GF-D8 (cell line): ENCODE measurements at places on chromosomes 2 and 18.

DNA sequence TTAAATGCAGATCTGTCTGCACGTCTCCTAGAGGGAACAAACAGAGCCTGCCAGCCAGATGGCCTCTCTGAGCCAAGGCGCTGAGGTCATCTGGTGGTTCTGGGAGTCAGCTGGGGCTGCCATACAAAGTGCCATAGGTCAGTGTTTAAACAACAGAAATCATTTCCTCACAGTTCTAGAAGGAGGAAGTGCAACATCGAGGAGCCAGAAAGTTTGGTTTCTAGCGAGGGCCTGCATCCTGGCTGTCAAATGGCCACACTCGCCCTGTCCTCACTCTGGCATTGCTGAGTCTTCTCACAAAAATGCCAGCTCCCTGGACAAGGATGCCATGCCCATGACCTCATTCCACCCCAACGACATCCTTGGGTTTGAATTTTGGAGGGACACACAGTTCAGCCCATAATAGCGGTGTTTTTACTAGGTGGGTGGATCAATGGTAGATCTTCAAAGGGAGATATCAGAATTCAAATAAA is 59.6 kb downstream of the MYT1L start:
- no peak for DNase-seq

DNA sequence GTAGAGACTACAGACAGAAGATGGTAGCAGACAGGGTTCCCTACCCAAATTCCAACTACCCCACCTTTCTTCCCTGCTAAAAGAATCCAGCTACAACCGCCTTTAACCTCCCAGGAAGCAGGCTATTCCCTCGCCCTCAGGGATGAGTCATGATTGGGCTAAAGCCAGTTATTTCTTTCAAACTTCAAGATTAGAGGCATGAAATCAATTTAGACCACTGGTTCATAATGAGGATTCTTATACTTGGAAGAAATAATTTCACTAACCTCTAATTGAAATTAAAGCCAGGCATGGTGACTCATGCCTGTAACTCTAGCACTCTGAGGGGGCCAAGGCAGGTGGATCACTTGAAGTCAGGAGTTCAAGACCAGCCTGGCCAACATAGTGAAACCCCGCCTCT is 20.0 kb downstream of the TRIP12 start:
- no peak for DNase-seq

- no peak for DNase-seq
These were observed 264.0 kb upstream of the SESTD1 start for GRCh38 chr2:179528576-179529069.

GRCh38 chr2:131085646-131086045 is 7.6 kb downstream of the FAM168B start:
- DNase-seq = no peak

GRCh38 chr2:71826826-71827523 is 320.7 kb downstream of the CYP26B1 start:
- no peak for DNase-seq

GRCh38 chr18:3886575-3887322 is 436.8 kb downstream of the TGIF1 start:
- no peak for DNase-seq

- DNase-seq = no peak
These were observed 6.3 kb downstream of the FZD5 start for GRCh38 chr2:207763303-207763917.

- no peak for DNase-seq
These were observed 8.5 kb downstream of the CEP76 start for GRCh38 chr18:12694032-12694431.

GRCh38 chr2:220946552-220946951 is 625.6 kb downstream of the EPHA4 start:
- DNase-seq = no peak
